HCEC 1CT (cell line): ENCODE measurements at places on chromosomes 2 and 18.
A peak's percentile ranks its signal among the peaks of the same experiment; 100 is the strongest.

- DNase-seq = no peak
Measured at GRCh38 chr2:38158378-38159118, 82.6 kb upstream of the CYP1B1 start.

- no peak for DNase-seq
Measured at GRCh38 chr2:241317391-241317790, 1.7 kb downstream of the SEPTIN2 start.

- DNase-seq = peak; percentile 54
Measured at GRCh38 chr2:45184606-45185005, 175.4 kb upstream of the SIX2 start.

DNA sequence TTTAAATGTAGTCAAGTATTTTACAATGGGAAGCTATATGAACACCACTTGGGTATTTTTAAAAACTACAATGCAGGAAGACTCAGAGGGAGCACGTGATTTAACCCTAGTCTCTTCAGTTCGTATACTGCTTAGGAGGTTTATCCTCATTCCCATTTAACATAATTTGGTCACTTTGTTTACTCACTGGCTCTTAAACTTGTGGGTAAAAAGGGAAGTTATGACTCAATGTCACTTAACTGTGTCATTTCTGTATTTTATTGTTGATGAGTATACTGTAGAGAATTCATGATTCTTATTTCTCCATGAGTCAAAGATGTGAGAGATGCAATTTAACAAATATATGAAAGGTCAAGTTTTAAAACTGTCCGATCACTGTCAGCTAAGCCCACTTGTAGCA lies 48.2 kb downstream of the SLC66A3 start:
- peak; percentile 88 for DNase-seq

- no peak for DNase-seq
Measured at GRCh38 chr2:239368321-239368720, 32.5 kb downstream of the HDAC4 start.

- no peak for DNase-seq
Measured at GRCh38 chr18:13463526-13464210, 245.1 kb downstream of the LDLRAD4 start.

DNA sequence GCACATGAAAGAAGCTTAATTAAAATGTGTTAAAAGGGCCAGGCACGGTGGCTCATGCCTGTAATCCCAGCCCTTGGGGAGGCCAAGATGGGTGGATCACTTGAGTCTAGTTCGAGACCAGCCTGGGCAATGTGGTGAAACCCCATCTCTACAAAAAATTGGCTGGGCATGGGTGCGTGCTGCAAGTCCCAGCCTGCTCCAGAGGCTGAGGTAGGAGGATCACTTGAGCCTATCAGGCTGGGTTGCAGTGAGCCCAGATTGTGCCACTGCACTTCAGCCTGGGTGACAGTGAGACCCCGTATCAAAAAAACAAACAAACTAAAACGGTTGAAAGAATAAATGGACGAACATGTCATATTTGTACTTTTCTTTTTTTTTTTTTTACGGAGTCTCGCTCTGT lies 26.0 kb downstream of the REL start:
- DNase-seq = no peak

GRCh38 chr2:241218131-241219029 lies 29.9 kb downstream of the ANO7 start:
- peak; percentile 37 for DNase-seq

GRCh38 chr2:221073326-221074049 lies 498.6 kb downstream of the EPHA4 start:
- no peak for DNase-seq

GRCh38 chr2:11187083-11187619 lies 31.9 kb downstream of the SLC66A3 start:
- peak; percentile 50 for DNase-seq

DNA sequence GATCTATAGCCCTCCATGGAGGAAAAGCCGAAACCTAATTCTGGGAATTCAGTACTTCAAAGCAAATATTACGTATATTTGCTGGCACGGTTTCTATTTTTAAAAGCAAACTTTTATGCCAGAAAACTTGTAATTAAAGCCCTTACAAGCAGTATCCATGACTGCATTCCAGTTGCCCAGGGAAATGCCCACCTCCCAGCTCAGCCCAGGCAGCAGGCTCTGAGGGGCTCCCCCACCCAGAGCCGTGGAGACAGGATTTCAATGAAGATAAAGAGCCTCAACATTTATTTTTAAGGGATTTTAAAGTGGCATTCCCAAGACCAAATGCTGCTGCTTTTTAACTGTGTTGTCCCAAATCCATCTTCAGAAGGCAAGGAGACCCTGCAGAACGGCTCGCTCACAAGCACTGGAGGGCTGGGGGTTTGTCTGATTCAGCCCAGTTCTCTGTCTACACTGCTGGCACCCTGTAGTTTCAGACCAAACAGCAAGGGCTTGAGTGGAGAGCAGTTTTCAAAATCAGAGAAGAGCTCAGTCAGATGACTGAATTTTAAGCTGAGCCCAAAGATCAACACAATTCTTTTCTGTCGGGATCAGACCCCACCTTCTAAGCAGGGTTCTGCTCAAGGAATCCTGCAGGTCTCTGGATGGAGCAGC lies 105.1 kb downstream of the KCNF1 start:
- DNase-seq = no peak

DNA sequence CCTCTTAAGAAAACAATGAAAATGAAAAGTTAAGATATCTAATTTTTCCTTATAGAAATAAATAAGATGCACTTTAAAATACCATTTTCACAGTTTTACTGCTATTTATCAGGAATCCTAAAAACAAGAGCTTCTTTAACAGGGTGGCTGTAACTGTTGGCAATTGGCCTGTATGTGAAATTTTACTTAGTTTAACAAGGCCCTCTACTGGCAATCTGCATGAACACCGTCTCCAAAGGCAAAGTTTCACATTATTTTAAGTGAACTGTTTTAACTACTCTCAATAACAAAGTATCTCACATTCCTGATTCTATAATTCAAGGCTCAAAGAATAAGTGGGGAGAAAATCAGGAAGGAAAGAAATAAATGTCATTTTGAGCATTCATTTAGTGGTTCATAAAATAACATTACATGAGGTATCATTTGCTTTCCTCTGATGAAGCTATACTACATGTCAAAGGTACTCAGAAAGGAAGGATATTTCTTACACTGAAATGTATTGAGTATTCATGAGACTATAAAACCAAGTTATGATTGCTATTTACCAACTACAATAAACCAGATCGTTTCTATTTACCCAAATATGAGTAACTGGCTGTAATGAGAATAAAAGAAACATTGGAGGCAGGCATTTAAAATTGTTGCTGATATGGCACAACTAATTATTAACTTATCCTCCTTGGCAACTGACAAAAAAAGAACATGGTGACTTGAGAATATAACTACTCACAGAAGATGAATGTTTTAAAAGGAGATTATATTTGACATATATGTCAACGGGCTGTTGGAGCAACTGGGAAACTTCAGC lies 7.0 kb downstream of the NCKAP5 start:
- DNase-seq = peak; percentile 74

DNA sequence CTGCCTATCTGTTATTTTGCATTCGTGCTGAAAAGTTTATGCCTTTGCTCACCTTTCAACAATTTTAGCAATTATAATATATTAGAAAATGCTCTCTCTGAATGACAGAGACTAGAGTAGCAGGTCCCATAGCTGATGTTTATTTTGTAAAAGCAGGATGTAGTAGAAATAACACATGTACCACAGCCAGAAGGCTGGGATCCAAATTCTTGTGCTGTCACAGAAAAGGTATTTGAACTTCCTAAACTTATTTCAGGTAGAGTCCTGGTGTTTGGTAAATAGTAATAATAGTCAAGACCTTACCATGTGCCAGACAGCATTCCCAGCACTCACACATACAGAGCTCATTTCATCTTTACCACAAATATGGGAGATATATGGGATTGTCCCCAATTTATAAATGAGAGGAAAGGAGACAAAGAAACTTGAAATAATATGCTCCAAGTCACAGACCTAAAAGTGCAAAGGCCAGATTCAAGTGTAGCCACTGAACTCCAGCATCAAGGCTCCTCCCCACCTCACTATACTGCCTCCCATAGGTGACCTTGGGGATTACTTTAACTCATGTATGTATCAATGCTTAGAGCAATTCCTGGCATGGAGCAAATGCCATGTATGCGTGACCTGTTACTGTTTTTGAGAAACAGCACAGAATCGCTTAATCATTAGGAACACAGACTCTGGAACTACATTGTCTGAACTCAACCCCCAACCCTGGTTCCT lies 284.7 kb upstream of the RAB12 start:
- no peak for DNase-seq

GRCh38 chr2:32918774-32919173 lies 28.0 kb upstream of the LTBP1 start:
- DNase-seq = no peak
